ENCODE measurements at places on chromosomes 7 and 10.

DNA sequence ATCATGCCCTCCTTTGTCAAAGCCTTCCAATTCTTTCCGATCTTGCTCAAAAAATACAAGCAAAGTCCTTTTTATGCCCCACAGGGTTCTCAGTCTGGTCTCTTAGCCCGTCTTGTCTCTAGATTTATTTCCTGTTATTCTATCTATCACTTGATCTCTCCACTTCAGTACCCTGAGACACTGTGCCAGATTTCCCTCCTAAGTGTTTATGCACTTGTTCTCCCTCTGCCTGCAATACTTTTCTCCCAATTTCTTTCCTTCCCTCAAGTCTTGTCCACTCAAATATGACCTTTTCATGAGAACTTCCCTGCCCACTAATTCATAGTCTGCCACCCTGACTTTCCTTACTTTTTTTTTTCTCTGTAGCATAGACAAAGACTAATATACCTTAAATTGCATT lies 141.4 kb downstream of the MBL2 start:
- DNase-seq, result no peak

- no peak for DNase-seq
Observed at GRCh38 chr7:132065193-132065988, 509.0 kb upstream of the PODXL start.

DNA sequence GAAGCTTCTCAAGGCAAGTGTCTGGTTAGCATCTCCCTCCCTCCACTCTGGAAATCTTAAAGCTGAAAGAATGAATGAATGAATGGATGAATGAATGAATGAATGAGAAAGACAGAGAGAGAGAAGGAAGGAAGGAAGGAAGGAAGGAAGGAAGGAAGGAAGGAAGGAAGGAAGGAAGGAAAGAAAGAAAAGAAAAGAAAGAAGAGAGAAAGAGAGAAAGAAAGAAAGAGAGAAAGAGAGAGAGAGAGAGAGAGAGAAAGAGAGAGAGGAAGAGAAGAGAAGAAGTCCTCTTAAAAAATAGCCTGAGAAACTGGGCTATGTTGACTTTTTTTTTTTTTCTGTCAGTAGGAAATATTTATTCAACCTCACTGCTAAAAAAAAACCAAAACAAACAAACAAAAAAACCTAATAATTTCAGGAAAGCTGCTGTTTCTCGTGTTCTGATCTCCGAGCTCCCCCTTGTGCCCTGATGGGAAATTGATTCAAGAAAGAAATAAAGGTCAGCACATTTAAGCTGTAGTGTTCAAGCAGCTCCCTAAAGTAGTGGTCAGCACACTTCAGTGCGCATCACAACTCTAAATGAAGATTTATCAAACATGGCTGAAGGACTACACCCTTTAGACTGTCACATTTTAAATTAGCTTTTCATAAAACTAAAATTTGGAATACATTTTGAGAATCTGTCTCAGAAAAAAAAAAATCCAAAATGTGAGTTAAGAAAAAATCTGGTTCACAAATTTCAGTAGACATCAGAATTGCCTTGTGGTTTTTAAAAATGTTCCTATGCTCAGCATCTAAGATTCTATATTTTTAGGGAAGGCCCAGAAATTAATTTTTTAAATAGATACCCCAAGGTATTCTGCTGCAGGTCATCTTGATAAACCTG lies 154.3 kb downstream of the ELAPOR2 start:
- no peak for DNase-seq

DNA sequence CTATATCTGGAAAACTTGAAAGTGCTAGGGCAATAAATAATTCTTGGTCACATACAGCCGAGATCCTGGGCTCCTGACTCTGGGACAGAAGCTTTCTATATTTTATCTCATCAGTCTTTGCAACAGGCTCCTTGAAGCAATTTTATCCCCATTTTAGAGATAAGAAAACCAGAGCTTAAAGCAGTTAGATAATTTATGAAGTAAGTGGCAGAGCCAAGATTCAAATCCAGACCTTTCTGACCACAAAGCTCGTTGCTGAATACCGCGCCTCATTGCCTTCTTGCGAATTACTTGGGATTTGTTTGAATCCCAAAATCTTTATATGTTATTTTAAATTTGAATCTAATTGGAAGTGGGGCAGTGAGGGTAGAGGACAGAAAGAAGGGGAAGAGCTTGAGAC lies 106.0 kb downstream of the TCF7L2 start:
- DNase-seq, result no peak

- DNase-seq, result no peak
Observed at GRCh38 chr10:12796401-12797160, 204.9 kb downstream of the CCDC3 start.

DNA sequence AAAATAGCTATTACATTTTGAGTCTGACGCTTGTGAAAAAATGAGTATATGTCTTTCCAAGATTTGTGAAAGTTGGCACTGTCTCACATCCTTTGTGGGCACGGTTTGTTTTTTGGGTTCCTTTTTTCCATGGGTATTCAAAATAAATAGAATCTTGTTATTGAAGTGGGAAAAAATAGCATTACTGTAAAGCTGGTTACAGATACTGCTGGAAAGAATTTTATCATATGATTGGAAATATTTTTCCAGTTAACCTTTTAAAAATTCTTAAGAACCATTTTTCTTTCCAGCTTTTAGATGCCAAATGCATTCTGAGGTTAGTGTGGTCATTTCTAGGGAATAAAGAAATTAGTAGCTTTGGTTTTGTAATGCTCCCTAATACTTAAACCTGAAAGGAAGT lies 11.4 kb downstream of the NET1 start:
- no peak for DNase-seq

DNA sequence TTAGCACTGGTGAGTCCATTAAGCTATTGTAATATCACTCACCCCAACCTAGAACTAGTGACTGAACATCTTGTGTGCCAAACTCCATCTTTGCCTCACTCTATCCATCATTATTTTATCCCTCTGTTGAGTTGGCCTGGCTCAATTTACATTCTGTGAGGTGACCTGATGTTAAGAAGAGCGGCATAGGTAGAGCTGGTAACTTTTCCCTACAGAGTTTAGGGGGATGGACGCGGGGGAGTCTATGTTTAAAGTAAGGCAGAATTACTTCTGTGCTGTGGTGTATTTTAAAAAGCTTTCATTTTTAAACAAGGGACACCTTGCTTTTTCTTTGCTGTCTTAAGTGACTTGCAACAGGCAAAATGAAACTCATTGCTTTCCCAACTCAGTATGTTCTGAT lies 186.3 kb downstream of the CREB5 start:
- DNase-seq, result no peak

DNA sequence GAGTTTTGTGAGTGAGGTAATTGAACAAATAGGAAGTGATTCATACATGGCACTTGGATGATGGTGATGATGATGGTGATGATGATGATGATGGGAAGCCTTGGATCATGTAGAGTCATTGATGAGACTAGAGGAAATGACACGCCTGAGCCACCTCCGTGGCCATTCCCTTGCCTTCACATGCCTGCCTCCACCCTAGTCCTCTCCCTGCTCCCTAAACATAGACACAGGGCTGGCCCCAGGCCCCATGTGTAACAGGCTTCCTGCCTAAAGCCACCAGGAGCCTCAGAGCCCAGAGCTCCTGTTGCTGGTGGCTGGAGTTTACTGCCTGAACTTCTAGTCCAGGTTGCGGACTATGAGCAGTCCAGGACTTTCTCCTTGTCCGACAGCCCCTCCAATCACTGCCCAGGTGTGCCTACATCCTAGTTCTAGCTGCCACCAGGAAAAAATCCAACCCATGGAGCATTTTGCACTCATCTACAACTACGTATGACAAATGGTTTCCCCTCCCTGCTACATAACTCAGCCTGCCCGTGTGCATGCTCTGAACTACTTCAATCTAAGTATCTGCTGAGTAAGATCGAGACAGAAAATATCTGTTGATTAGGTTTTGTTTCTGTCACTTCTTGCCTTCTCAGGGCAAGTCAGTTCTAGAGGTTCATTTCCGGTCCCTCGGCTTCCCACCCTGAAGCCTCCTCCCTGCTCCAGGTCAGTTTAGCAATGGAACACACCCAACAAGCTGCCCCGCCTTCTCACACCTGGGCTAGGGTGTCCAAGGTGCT lies 35.5 kb upstream of the KDM7A start:
- DNase-seq, result no peak

DNA sequence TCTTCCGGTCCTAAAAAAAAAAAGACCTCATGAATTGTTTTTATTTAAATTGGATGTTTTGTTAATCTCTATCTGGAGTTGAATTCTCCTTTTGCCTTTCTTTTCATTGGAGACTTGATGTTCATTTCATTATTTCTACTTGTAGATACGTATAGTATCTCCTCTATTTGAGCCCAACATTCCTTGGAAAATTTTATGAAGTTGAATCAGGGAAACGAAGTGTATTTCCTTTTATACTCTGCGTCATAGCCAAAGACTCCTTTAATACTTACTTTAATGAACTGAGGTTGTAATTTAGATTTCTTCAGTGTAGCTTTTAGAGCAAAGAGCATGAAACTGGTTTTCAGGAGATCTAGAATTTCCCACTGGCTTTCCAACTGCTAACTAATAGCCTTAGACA lies 132.4 kb downstream of the KIAA1217 start:
- DNase-seq, result no peak

DNA sequence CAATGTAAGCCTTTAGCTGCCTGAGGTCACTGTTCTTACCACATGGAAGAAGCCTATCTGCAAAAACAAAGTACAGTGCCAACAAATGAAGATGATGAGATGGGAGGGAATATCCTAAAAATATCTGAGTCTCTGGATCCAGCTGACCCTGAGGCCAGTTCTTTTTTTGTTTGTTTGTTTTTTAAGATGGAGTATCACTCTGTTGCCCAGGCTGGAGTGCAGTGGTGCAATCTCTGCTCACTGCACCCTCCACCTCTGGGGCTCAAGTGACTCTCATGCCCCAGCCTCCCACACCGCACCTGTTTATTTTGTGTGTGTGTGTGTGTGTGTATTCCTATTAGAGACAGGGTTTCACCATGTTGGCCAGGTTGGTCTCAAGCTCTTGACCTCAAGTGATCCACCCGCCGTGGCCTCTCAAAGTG lies 44.9 kb downstream of the HYCC1 start:
- DNase-seq, result no peak

DNA sequence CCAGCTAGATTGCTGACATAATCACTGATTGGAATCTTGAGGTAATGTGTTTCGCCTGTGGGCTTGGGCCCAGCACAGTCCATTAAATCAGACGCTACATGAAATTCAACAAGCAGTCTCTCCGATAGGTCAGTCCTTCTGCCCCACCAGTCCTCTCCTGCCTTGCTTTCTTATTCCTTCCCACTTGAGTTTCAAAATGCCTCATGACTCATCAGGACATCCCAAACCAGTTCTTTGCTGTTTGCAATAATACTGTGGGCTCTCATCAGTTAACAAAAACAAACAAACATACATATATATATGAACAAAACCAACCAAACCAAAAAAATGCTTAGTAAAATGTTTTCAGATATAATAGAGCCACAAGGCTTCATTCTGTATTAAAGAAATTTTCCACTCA lies 599.0 kb downstream of the SORCS1 start:
- no peak for DNase-seq

DNA sequence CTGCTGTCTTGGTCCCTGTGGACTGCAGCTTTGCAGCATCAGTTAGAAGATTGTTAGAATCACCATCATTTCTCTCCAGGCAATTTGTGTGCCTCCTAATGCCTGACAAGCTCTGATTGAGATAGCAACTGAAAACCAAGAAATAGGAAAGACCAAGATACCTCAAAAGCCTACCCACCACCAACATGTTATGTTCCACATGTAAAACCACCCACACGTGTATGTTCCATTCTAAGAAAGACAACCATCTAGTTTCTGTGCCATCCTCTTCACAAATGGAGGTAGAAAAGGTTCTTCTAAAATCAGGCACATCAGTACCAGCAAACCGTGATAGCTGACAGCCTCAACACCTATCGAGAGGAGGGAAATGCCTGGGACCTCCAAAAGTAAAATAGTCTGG lies 46.9 kb downstream of the TASOR2 start:
- no peak for DNase-seq

DNA sequence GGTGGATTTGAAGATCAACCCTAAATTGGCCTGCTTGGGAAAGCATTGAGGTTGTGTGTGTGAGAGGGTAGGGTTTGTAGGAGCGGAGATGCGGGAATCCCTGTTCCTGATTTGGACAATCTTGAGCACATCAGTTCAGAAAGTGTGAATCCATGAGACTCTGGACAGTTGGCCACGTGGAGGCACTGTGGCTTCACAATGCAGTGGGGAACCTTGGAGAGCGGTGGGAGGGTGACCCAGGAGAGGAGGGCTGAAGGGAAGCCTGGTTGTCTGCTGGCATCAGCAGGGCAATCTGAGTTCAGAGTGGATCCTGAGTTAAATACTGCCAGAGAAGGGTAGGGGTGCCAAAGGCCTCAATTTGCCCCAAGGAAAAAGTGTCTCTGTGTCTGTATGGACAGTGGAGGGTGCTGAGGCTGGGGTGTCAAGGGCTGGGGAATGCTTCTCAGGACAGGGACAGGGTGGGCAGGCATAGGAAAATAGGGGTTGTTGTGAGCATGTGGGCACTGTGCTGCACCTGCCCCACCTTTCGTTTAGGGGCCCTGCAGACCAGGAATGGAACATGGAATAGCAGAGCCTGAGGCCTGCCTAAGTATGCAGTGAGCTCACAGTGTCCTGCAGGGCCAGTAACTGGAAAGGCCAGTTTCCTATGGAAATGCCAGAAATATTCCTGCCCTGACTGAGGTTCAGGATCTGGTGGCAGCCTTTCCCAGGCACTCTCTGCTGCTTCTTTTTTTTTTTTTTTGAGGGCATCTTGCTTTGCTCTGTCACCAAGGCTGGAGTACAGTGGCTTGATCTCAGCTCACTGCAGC lies 162.9 kb upstream of the PRSS58 start:
- DNase-seq, result no peak

DNA sequence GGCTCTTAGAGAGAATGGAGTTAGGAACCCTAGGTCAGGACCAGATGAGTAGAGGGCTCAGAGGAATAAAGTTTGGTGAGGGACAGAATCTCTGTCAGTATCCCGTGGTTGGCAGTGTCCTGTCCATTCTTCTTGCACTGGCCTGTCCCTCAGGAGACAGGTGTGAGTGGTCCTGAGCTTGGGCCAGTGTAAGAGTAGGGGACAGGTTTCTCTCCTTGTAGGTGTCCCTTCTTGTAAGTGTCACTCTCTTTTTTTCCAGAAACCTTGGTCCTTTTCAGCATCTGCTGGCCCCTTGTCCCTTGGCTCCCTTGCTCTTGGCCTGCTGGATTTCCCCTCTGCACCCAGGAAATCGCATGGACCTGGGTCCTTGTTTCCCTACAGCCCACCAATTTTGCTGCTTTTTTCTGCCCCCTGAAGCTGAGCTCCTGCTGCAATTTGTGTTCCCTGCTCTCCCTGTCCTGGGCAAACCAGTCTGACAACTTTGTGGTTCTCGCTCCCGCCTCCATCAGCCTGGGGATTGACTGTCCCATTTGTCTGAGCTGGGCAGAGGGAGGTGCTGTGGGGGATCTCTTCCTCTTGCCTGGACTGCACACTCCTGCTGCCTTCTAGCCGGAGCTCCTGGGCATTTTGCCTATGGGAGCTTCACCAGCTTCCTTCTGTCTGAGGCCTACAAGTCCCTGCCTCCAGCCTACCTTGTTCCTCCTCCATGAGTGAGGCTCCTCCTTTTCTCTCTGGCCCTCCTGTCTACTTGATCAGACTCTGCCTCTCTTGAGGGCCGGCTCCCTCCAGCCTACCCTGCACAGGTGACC lies 6.5 kb downstream of the TSPAN14 start:
- DNase-seq, result no peak

GRCh38 chr10:11587722-11588259 lies 23.7 kb downstream of the USP6NL start:
- DNase-seq, result no peak

- no peak for DNase-seq
Observed at GRCh38 chr7:100678291-100678984, 4.9 kb downstream of the GNB2 start.
